Prostate gland (tissue), 2 donors: ENCODE measurements at places on chromosomes 5 and 9. TPM values are rescaled to one million over a fixed set of nuclear protein-coding genes. Genes with fewer than 3 reads are reported as not detected.

DNA sequence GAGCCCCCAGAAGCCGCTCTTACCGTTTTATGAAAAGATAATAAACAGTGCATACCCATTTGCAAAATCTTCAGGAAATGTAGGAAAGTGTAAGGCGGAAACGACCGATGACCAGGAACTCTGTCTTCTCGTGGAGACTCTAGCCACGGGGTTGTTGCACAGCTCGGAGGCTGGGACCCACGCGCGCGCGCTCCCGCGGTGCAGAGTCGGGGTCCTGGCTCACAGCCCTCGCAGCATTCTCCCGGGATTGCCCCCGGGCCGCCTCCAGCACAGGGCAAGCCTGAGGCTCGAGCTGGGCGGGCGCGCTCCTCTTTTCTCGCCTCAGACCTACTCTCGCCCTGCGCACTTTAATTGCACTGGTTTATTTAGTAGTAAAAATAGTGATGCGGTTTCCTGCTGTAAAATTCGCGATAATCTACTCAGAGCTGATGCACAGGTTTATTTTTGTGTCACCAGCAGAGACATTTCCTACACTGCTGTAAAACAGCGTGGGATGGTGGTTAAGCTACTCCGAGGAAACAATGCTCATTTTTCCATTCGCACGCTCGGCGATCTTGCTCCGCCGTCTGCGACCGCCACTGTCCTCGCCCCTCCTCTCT lies 15.5 kb downstream of the TRIM7 start:
- no peak for DNase-seq

DNA sequence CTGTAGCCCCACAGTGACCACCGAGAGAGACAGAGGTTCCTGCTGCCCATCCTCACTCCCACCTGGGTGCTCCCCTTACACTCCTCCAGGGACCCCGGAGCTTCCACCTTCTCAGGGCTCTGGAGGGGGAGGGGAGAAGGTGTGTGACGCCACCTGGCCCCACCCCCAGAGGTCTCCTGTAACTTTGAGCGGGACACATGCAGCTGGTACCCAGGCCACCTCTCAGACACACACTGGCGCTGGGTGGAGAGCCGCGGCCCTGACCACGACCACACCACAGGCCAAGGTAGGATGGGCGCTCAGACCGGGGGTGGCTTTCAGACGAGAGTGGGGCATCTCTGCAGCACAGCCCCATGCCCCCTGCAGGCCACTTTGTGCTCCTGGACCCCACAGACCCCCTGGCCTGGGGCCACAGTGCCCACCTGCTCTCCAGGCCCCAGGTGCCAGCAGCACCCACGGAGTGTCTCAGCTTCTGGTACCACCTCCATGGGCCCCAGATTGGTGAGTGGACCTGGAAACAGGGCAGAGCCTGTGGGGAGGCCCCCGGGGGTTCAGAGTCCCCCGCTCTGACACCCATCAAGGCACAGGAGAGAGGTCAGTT lies 4.5 kb downstream of the MAMDC4 start:
- no peak for DNase-seq

GRCh38 chr9:105206821-105207699 lies 37.4 kb upstream of the SLC44A1 start:
- DNase-seq = no peak

The NFX1 gene
- total RNA-seq = 39.5 TPM
